M059J (cell line): ENCODE measurements at places on chromosomes 13 and 19. TPM values are rescaled to one million over a fixed set of nuclear protein-coding genes. Genes with fewer than 3 reads are reported as not detected.

CBY2 gene
- not detected in 2 replicates for total RNA-seq

DNA sequence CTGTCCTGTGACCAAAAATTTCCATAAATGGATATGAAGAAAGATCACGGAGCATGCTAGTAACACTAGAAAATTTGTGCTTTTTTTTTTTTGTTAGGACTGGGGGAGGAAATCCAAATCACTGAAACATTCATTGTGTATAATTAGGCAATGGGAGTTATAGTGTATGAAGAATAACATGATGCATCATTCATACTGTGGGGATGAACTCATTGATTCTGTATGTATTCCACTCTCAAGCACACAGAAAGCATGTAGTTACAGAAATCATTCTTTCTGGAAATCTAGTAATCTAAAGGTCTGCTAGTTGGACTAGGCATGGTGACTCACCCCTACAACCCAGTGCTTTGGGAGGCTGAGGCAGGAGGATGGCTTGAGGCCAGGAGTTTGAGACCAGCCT, 749.7 kb downstream of the DIAPH3 start:
- no peak for DNase-seq

- DNase-seq = no peak
Observed at GRCh38 chr13:102697929-102698648, 3.2 kb upstream of the METTL21C start.

TUBA3C gene
- total RNA-seq = 1.2 and 1.3 TPM in 2 replicates

GRCh38 chr19:5392486-5392885, 51.9 kb upstream of the PTPRS start:
- no peak for DNase-seq

- DNase-seq = no peak
Observed at GRCh38 chr19:33487901-33488800, 33.4 kb downstream of the PEPD start.

VSIG10L gene
- 0.57 and 0.86 TPM in 2 replicates for total RNA-seq

- DNase-seq = no peak
Observed at GRCh38 chr19:10797541-10798256, 38.3 kb downstream of the TMED1 start.

DNA sequence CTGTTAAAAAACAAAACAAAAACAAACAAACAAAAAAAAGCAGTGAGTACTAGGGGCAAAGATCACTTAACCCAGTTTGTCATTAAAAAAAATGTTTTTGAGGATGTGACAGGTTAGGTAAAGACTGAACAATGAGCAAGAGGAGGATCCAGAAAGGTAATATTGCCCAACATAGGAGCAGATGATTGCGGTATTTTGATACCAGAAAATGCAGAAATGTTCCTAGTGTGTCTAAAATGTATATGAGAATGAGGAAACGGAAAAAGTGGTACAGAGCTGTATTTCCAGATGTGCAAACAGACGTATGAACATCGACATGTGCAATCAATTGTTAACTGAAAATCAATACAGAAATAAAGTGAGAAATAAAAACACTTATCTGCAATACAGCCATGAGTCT, 4.9 kb upstream of the LILRA4 start:
- DNase-seq = no peak

GRCh38 chr19:38183251-38183897, 40.6 kb downstream of the DPF1 start:
- DNase-seq = no peak
